ENCODE measurements at places on chromosomes 4 and X.

DNA sequence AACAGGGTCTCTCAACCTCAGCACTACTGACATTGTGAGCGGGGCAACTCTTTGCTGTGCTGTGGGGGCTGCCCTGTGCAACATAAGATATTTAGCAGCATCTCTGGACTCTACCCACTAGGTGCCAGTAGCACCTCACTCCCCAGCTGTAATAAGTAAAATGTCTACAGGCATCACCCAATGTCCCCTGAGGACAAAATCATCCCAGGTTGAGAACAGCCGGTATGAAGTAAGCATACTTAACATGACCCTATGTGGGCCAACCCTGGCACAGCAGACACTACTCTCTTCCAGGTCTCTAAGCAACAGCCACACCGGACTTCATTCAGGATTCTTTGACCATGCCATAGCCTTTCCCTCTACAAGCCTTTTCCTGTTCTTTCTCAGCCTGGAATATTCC lies 10.5 kb upstream of the MGST2 start:
- no peak for DNase-seq

- peak; percentile 89 for DNase-seq
These were observed 14.8 kb downstream of the PDK3 start for GRCh38 chrX:24479924-24480323.

GRCh38 chr4:70885174-70885573 lies 17.0 kb upstream of the MOB1B start:
- DNase-seq = no peak

- no peak for DNase-seq
These were observed 254.1 kb upstream of the KLF3 start for GRCh38 chr4:38409852-38410251.

GRCh38 chr4:69818060-69818639 lies 41.8 kb downstream of the SULT1E1 start:
- DNase-seq = no peak

- no peak for DNase-seq
These were observed 35.2 kb upstream of the MSANTD1 start for GRCh38 chr4:3213661-3214250.

GRCh38 chr4:173682609-173683008 lies 152.6 kb upstream of the HAND2 start:
- DNase-seq = no peak

GRCh38 chr4:113433536-113434246 lies 327.8 kb downstream of the CAMK2D start:
- DNase-seq = no peak

GRCh38 chr4:31807036-31807435 lies 1086.9 kb downstream of the PCDH7 start:
- DNase-seq = no peak

DNA sequence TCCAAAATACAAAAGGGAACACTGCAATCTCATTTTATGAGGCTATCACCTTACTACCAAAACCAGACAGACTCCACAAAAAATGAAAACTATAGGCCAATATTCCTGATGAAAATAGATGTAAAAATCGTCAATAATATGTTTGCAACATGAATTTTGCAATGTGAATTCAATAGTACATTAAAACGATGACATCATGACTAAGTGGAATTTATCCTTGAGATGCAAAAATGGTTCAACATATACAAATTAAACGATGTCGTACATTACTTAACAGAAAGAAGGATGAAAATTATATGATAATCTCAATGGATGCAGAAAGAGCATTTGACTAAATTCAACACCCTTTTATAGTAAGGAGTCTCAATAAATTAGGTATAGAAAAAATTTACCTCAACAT lies 123.0 kb downstream of the AREG start:
- no peak for DNase-seq

DNA sequence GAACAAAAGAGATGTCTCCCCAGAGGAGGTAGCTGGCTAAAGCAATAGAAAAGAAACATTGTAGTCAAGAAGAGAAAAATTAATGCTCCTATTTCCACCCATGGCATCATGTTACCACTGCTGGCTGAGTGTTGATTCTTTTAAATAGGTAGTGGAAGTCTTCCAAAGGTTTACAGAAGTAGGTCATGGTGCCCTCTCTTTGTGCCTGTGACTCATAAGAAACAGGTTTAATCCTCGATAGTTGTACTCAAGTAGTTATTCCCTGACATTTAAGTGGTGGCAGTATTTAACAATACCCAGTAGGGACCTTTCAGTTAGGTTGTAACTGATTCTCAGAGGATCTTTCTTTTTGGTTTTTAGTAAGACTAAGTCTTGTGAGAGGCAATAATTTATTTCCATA lies 247.8 kb downstream of the TEX13A start:
- DNase-seq = no peak

- DNase-seq = no peak
These were observed 14.3 kb downstream of the G3BP2 start for GRCh38 chr4:75658876-75659275.

GRCh38 chr4:57131849-57132742 lies 21.9 kb upstream of the IGFBP7 start:
- no peak for DNase-seq

DNA sequence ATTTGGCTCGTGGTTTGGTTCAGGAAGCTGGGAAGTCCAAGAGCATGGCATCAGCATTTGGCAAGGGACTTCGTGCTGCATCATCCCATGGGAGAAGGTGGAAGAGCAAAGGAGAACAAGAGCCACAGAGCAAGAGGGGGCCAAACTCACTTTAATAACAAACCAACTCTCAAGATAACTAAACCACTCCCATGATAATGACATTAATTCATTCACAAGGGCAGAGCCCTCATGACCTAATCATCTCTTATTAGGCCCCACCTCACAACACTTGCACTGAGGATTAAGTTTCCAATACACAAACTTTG lies 113.4 kb upstream of the ATXN3L start:
- no peak for DNase-seq

DNA sequence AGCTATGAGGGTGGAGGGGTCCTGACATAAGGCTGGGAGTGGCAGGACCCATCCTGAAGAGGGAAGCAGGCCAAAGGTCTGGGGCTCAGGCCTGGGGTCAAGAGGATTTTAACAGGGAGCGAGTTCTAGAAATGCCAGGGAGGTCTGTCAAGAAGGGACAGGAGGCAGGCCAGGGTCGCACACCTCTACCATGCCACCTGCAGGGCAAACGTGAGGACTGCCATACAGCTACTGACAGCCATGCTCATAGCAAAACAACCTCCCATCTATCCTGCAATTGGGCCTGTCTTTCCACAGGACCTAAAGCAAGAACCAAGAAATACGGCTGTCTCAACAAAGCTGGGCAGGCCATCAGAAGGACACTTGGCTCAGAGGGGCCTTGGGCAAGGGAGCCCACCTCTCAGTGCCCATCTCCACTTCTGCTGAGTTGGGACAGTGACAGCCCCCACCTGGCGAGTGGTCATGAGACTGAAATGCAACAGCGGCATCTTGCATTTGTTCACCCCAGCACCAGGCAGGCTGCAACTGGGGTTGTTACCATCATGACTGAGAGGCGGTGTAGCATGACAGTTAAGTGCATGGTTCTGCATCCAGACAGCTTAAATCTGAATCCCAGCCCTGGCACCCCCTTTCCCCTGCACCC lies 92.7 kb downstream of the WFS1 start:
- no peak for DNase-seq

- DNase-seq = no peak
These were observed at the start of gene ENPEP for GRCh38 chr4:110475881-110476818. Gene ENPEP, plus strand, starts transcription at chr4:110476155. Its CDS starts 260 bp downstream, at chr4:110476415.

GRCh38 chr4:174107746-174108354 lies 175.6 kb downstream of the FBXO8 start:
- DNase-seq = no peak

- DNase-seq = no peak
These were observed 1052.6 kb downstream of the RPA4 start for GRCh38 chrX:97936296-97936695.

DNA sequence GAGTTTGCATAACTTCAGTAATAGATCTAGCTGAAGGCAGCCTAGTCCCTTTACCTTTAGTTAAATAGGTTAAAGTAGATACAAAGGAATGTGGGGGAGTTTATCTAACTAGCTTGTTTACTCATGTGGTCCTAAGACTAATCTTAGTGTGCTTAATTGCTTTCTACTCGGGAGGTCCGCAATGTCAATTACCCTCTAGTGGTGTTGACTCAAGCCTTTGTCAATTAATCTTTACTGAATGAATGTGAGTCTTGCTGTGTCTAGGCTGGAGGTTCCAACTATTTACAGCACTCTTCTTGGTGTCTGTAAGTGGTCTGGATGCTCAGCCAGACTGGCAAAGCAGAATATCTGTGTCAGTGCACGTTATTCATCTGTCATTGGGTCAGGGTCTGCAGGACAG lies 17.9 kb upstream of the YTHDC1 start:
- DNase-seq = no peak

DNA sequence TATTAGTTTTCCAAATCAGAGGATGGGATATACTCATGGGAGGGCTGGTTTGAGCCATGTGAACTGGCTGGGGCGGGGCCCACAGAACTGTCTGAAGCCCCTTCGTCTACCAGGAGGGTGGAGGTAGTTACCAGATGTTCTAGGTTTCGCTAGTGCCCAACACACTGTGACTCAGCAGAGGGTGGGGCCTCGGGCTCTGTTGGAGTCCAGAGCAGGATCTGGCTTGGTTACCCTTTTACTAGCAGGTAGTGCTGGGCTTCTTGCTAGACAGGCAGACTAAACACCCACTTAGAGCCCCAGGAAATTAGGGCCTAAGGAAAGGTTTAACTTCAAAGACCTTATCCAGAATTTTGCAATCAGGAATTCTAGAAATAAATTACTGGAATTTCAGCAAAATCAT lies 56.2 kb upstream of the CHRDL1 start:
- no peak for DNase-seq

- peak; percentile 0 for DNase-seq
These were observed 139.9 kb upstream of the ETNPPL start for GRCh38 chr4:108902769-108903168.

DNA sequence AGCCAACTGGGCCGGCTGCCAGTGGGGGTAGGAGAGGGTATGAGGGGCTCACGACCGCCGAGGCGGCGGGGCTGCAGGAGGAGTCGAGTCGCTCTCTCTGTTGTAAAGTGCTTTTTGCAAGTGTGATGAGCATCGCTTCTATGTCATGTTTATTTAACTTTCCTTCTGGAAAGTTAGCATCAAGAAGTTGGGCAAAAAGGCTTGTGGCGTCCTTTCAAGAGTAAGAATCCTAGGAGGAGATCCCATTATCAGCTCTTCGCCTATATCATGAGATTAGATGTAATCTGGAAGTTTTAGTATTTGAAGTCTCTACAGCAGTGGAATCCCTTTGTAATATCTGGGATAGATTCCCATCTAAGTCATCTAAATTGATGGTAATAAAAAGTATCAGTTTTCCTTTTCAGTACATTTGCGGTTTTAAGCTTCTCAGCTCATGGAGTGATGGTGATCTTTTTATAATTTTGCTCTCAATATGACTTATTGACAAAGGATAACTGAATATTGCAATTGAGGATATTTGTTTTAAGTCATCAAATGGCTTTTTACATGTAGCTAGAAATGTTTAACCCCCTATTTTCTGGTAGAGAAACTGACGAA lies 1.7 kb downstream of the GALNT7 start:
- no peak for DNase-seq

DNA sequence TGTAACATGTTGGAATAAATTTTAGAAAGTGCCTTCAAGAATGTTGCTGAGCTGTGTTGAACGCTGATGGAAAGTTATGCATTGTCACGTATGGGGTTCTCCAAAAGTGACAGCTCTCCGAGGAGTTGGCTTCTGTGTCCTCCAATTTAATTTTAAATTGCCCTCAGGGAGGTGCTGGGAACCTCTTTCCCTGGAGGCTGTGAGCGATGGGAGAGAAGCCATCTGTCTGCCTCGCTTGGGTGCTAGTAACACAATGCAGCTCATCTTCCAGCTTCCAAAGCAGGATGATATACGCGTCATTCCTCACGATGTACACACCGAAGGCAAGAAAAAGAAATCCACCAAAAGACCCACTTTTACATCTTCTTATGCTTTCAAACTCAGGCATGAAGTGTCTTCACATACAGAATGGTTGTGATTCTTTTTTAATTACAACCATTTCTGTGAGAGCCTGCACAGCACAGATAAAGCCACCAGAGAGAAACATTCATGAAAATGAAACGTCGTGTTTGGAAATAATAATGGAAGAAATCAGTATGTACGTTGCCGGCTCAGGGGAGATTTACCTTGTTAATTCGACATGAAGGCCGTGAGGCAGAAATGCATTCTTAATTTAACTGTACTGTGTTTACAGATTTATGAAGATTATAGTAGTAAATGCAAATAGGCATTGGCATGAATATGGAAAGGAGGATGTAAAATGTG lies 218.9 kb downstream of the ASMT start:
- DNase-seq = no peak

GRCh38 chr4:142168181-142168580 lies 531.8 kb downstream of the IL15 start:
- no peak for DNase-seq

DNA sequence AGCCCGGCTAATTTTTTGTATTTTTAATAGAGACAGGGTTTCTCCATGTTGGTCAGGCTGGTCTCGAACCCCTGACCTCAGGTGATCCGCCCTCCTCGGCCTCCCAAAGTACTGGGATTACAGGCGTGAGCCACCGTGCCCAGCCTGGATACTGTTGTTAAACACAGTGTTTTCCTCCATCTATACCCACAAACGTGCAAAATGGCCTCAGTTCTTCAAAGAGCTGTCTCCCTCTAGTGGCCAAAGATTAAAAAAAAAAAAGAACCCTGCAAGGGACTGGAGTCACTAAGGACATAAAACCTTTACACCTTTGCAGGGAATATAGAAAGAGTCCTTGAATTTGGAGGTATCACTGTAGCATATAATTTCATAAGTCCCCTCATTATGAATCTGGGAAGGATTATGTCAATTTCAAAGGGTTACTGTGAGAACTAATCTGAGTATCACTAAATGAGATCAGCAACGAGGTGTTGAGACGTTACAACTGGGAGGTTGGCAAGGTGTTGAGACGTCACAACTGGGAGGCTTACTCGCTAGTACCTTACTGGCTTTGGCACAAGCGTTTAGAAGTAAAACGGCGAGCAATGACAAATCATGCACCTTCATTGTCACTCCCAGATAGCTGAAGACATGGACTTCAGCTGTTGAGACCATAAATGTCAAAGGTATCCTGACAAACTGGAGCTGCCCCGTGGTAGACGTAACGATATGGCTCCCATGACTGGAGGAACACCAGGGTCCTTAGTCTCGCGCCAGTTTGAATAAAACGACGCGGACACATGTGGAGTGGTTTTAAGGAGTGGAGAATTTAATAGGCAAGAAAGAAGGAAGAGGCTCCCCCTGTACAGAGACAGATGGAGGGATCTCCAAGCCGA lies 33.4 kb upstream of the ENPP6 start:
- DNase-seq = peak; percentile 55

- no peak for DNase-seq
These were observed 39.5 kb upstream of the MAP3K15 start for GRCh38 chrX:19554786-19555185.

DNA sequence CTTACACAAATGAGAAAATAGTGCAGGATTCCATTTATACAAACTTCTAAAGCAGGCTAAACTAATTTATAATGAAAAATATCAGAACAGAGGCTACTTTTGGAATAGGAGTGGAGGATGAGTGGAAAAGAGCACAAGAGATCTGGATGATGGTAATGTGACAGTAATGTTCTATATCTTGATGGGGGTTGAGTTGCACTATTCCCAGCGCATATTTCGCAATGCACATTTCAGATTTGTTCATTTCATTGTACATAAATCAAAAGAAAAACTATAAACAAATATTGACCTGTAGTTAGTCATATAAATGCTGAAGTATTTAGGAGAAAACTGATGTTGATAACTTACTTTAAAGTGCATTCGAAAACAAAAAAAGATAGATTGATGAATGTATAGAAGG lies 177.0 kb upstream of the MAOA start:
- no peak for DNase-seq

Data from central memory CD4-positive, alpha-beta T cell (primary cell).